Endodermal cell (in vitro differentiated cells): ENCODE measurements at places on chromosomes 12 and 14. TPM values are rescaled to one million over a fixed set of nuclear protein-coding genes. Genes with fewer than 3 reads are reported as not detected.

KRT75 gene
- total RNA-seq: not detected in 3 replicates

TMCC3 gene
- 2.5 and 3.7 TPM in 2 replicates for total RNA-seq

RNASE7 gene
- not detected in 3 replicates for total RNA-seq

MARCHF9 gene
- total RNA-seq: 15.8 to 31.9 TPM (median 18.5 TPM) in 3 replicates

SERPINA3 gene
- 0.27 to 0.59 TPM (median 0.52 TPM) in 3 replicates for total RNA-seq

NKX2-1 gene
- total RNA-seq: 0.31 to 2.6 TPM in 2 of 3 replicates, not detected in the other

BEGAIN gene
- total RNA-seq: 0.55 to 0.91 TPM (median 0.59 TPM) in 3 replicates

IFNG-AS1 gene
- not detected in 2 replicates for total RNA-seq

EPS8 gene
- 6.7 to 10.8 TPM (median 7.1 TPM) in 3 replicates for total RNA-seq

DNA sequence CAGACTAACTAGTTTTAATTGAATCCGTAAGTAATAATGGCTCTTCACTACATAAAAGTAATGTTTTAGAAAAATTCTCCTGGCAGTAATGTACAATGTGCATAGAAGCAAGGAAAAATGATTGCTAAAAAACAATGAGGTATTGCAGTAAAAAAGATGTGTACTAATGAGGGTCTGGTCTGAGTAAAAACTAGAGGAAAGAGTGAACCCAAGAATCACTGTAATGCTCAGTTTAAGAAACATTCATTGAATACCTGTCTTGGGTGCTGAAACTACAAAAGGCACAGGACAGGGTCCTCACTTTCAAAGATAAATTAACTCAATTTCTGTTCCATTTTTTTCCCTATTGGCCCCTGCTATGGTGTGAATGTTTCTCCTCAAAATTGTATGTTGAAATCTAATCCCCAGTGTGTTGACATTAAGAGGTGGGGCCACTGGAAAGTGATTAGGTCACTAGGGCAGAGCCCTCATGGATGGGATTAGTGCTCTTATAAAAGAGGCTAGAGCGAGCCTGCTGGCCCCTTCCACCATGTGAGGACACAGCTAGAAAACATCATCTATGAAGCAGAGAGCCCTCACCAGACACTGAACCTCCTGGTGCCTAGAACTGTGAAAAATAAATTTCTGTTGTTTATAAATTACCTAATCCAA is 51.6 kb downstream of the RPS6KA5 start:
- no peak for DNase-seq

- DNase-seq: peak; percentile 67
These were observed 45.1 kb downstream of the FAM222A start for GRCh38 chr12:109758426-109759420.
